Fibroblast of skin of left quadriceps (primary cell): ENCODE measurements at places on chromosomes 16 and 17.
A peak's percentile ranks its signal among the peaks of the same experiment; 100 is the strongest.

GRCh38 chr16:57984443-57985203 is 13.7 kb upstream of the CNGB1 start:
- DNase-seq, result peak; percentile 58

GRCh38 chr16:1991588-1991947 is 1.8 kb downstream of the SYNGR3 start:
- no peak for DNase-seq

- DNase-seq, result no peak
These were observed 22.3 kb upstream of the KRT10 start for GRCh38 chr17:40844671-40845107.

DNA sequence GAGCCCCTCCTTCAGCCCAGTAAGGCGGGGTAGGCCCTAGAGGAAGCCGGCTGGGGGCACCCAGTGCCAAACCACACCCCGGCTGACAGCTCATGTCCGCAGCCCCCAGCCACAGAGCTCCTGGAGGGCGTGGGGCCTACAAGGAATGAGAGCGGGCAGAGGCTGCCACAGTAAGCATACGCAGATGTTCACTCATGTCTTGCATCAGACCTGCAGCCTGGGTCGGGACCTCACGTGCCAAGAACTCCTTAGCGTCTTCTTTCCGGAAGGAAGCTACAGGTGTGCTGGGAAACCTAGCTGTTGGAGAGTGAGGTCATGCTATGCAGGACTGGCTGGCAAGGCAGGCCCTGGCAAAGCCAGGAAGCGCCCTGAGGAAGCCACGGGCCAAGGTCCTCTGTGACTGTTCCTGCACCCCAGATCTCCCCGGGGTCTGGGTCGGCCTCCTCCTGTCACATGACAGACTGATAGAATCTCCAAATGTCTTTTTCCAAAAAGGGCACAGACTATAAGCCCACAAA is 1.6 kb downstream of the ZNF598 start:
- DNase-seq, result no peak

DNA sequence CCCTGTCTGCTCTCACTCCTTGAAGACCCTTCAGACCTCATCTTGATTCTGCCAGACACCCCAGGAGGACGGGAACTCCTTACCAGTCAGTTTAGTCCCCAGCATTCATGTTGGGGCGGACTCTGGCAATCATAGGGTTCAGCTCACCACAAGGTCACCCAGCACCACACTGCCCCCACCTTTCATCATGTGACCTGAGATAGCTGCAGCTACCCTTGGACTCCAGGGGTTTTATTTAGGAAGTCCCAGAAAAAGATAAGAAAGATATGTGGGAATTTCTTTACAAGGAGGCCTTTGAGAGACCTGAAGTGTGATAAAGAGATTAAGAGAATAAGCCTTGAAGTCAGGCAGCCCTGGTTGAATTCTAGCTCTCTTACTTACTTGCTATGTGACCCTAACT is 59.8 kb upstream of the NLK start:
- DNase-seq, result no peak

- DNase-seq, result no peak
These were observed 16.7 kb downstream of the ADGRG1 start for GRCh38 chr16:57645169-57645568.

GRCh38 chr17:4405038-4405669 is 28.6 kb upstream of the SPNS3 start:
- DNase-seq, result no peak

- DNase-seq, result no peak
These were observed 5.5 kb downstream of the USP6 start for GRCh38 chr17:5121186-5121841.

DNA sequence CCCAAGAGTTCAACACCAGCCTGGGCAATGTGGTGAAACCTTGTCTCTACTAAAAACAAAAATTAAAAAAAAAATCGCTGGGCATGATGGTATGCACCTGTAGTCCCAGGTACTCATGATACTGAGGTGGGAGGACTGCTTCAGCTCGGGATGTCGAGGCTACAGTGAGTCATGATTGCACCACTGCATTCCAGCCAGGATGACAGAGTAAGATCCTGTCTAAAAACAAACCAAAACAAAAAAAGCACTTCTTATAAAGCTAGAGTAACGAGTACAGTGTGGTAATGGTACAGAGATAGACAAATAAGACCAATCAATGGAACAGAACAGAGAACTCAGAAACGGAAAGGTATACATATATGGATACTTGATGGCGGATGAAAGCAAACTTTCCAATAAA is 4.4 kb downstream of the NSMCE1 start:
- no peak for DNase-seq

DNA sequence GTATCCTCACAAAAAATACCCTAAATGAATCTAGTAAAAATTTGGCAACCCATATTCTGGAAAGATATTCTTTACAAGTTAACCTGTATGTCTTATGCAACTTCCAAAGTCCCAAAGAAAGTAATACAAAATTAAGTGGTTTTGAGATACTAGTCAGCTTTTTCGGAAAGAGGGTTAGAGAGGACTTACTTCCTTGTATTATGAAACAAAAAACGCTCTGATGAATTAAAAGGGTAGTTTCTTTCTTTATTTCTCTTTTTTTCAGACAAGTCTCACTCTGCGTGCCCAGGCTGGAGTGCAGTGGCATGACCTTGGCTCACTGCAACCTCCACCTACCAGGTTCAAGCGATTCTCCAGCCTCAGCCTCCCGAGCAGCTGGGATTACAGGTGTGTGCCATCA is 51.6 kb downstream of the KANSL1 start:
- no peak for DNase-seq

- DNase-seq, result peak; percentile 34
These were observed 794 bp upstream of the CPNE7 start for GRCh38 chr16:89574681-89575246.

GRCh38 chr16:11977376-11978041 is 975 bp downstream of the SNX29 start:
- peak; percentile 58 for DNase-seq

DNA sequence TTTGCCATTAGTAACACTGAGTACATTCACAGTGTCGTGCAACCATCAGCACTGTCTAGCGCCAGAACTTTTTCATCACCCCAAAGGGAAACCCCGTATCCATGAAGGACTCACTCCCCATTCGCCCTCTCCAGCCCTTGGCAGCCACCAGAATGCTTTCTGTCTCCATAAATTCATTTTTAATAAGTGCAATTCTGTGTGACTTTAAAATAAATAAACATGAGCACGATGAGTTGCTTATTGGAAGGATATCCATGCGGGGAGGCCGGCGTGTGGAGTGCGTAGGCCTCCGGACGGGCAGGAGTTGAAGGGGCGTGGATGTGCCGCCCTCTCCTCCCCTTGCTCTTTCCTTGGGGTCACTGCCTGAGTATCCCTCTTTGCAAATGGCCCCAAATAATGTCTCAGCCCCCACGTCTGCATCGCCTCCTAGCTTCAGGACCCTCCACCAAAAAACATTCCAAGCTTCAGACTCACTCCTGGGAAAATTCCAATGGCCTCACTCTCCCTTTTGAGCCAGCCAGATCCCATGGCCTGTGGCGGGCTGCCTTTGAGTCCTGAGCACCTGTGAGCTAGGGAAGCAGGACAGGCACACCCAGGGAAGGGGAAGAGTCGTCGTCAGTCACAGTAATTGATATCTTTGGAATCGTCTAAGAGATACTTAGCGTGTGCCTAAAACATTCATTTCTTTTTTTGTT is 306.3 kb downstream of the SEC14L1 start:
- no peak for DNase-seq

GRCh38 chr17:38747463-38748148 is 530 bp downstream of the PCGF2 start:
- DNase-seq, result no peak
